Thyroid gland (tissue), 4 donors: ENCODE measurements at places on chromosomes 3 and 15. TPM values are rescaled to one million over a fixed set of nuclear protein-coding genes. Genes with fewer than 3 reads are reported as not detected.
A peak's percentile ranks its signal among the peaks of the same experiment; 100 is the strongest.

DNA sequence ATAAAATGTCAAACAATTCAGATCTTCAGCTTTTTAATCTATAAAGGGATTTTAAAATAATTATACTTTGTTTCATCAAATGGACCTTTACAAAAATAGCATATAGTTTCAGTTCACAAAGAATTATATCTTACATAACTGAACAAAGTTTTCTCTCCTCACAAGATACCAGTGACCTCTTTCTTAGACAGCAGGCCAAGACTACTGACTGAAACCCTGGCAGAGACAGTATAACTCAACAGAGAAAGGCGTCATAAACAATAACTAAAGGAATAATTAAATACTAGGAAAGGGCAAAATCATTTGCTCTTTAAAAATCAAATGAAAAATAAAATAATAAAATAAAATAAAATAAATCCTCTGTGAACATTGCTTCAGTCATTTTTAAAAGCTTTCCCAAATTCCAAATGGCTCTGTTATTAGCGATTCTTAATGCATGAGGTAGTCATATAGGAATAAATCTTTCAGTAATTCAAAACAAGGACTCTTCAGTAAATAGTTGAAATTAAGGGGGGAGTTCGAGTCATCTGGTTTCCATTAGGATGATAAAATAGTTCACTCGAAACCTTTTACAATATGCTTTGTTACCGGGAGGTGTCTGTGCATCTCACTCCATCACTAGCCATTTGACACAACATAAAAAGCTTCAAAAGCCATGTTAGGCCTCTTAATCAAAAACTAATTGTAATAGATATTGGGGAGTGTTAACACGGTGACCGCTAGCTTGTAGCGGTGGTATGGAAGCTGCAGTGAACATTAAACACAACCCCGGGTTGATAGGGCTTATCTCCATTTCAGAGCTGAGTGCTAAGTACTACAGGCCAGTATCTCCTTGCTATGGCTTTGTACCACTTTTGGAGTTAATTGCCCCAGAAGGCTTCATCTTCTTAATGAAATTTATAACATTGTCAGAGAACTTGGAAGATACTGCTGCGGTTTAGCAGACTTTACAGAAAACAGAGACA is 142.9 kb upstream of the NR2F2 start:
- H3K27me3 ChIP-seq, result no peaks in the 10 kb centered on the region
- H3K4me1 ChIP-seq, result no peaks in the 10 kb centered on the region
- no peaks in the 10 kb centered on the region for H3K36me3 ChIP-seq

DNA sequence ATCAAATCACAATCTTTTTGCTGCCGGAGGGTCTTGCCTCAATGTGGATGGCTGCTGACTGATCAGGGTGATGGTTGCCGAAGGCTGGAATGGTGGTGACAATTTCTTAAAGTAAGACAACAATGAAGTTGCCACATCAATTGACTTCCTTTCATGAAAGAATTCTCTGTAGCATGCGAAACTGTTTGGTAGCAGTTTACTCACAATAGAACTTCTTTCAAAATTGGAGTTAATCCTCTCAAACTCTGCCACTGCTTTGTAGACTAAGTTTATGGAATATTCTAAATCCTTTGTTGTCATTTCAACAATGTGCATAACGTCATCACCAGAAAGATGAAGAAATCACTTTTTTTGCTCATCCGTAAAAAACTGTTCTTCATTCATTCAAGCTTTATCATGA is 65.8 kb downstream of the B3GNT5 start:
- no peaks in the 10 kb centered on the region for H3K27me3 ChIP-seq
- DNase-seq, result no peak
- H3K36me3 ChIP-seq, result no peaks in the 10 kb centered on the region
- no peaks in the 10 kb centered on the region for H3K4me1 ChIP-seq

DNA sequence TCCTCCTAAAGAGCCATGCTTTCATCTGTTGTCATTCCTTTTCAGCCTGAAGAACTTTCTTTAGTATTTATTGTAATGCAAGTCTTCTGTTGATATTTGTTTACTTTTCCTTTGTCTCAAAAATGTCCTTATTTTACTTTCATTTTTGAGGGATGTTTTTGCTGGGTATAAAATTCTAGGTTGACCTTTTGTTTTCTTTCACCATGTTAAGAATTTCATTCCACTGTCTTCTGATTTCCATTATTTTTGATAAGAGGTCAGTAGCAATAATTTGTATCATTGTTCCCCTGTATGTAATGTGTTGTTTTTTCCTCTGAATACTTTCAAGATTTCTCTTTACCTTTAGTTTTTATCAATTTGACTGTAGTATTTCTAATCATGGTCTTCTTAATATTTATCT is 91.1 kb downstream of the RSRC1 start:
- DNase-seq, result no peak
- H3K27me3 ChIP-seq, result no peaks in the 10 kb centered on the region
- no peak overlapping the region for H3K27ac ChIP-seq
- no peak overlapping the region for H3K4me3 ChIP-seq

DNA sequence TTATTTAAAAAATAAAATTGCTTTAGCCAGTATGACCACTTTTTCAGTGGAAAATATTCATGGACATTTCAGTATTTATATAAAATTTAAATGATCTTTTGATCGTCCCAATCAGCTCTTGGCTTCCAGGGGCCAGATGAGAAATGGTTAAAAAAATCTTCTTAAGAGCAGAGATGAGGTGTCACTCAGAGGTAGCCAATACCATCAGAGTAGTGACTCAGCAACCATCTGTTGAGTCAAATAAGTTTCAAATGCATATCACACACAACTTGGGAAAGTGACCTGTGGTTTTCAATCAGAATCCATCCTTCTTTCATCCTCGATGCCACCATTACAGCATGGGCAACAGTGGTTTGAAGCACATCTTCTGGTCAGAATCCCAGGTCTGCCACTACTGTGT is 958.8 kb upstream of the NR2F2 start:
- H3K27ac ChIP-seq, result no peak overlapping the region
- no peak for DNase-seq
- H3K27me3 ChIP-seq, result no peaks in the 10 kb centered on the region
- no peaks in the 10 kb centered on the region for H3K36me3 ChIP-seq
- H3K4me1 ChIP-seq, result no peaks in the 10 kb centered on the region
- no peak overlapping the region for H3K4me3 ChIP-seq

GRCh38 chr3:170809007-170809974 is 60.7 kb downstream of the RPL22L1 start:
- H3K4me3 ChIP-seq, result no peak overlapping the region
- H3K27me3 ChIP-seq, result no peaks in the 10 kb centered on the region

DNA sequence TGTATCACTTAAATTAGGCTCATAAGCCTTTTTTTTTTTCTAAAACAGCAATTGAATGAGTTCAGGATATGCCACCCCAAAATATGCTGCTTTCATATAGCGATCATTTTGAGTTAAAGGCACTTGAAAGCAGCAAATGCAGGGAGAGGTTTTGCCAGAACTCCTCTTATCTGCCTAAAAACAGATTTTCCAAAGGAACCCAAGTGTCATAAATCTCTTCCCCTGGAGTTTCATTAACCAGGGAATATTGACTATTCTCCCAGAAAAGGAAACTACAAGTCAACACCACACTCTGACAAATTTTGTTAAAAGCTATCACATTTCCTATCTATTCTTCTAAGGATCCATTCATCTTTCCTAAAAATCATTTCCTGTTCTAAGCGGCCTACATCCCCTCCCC is 11.3 kb downstream of the DNAAF4 start:
- H3K4me1 ChIP-seq, result no peaks in the 10 kb centered on the region
- no peak overlapping the region for H3K27ac ChIP-seq
- H3K27me3 ChIP-seq, result no peaks in the 10 kb centered on the region

DNA sequence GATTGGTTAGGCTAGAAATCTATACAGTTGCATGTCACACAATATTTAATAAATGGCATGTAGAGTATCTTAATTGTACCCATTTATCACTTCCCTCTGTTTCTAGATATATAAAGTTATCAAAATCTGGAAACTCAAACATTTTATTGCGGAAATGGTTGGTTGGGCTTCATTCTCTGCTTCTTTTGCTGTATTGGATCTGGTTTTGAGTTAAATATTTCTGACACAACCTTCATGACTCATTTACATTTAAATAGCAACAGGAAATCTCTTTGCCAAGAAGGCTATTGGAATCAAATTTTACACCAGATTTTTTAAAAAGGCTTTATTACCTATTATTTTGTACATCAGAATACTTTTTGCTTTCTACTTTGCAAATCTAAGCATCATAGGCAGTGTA is 153.8 kb downstream of the EBLN2 start:
- H3K27me3 ChIP-seq, result no peaks in the 10 kb centered on the region
- no peak for DNase-seq
- H3K36me3 ChIP-seq, result no peaks in the 10 kb centered on the region
- no peak overlapping the region for H3K27ac ChIP-seq
- H3K4me1 ChIP-seq, result no peaks in the 10 kb centered on the region

DNA sequence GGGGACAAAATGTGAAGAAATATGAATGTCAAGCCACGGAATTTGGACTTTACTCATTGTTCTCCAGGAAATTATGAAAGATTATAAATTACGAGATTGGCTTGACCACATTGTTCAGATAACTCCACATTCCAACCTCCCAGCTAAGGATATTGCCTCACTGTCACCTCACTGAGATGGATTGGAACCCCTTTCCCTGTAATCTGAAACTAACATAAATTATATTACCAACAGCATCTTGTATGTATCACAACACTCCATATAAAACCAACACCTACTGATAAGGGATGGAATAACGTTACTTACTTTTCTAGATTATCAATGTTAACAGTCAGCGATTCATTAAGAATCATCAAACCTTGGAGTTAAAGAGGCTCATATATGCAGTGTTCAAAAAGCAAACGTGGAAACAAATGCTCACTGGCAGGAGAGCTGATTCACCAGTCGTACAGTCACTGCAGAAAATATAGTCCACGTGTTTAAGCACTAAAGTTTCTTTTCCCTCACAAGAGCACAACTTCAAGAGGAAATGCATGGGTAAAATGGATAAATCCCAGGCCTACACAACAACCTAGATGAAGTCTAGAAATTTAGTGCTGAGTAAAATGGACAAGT is 451.5 kb downstream of the FGF12 start:
- peaks cover 40% of the 10 kb centered on the region for H3K4me1 ChIP-seq
- H3K27ac ChIP-seq, result no peak overlapping the region
- DNase-seq, result no peak

GRCh38 chr15:101288905-101289513 is 6.0 kb downstream of the SNRPA1 start:
- no peak for DNase-seq
- no peaks in the 10 kb centered on the region for H3K27me3 ChIP-seq
- H3K36me3 ChIP-seq, result peaks cover 29% of the 10 kb centered on the region
- H3K27ac ChIP-seq, result no peak overlapping the region
- H3K4me1 ChIP-seq, result peaks cover 12% of the 10 kb centered on the region

DNA sequence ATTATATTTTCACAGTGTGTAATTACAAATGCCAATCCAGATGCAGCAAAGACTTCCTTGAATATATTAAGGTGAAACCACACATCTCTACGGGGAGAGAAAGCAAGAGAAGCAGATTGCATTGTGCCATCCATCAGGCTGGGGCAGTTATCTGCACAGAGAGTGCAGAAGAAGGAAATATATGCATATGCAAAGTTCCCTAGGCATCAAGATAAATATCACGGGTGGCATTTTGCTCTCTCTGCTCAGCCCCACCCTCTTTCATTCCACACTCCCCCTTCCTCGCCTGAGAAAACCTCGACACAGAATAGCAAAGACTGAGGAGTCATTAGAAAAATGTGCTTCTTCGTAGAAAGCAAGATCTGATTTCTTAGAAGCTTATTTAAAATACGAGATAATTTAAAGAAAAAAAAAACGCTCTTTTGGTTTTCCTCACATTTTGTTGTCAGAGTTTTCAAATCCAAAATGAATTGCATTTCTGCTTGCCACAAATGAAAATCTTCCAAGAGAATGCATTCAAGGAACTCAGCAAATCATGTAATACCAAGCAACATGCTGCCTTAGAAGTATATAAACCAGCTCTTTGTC is 283.2 kb upstream of the LMCD1 start:
- H3K27ac ChIP-seq, result no peak overlapping the region
- H3K4me1 ChIP-seq, result no peaks in the 10 kb centered on the region
- H3K36me3 ChIP-seq, result no peaks in the 10 kb centered on the region
- DNase-seq, result no peak

GRCh38 chr3:49805367-49805782 is 2.3 kb downstream of the INKA1 start:
- peaks cover 6% of the 10 kb centered on the region for H3K36me3 ChIP-seq
- H3K27ac ChIP-seq, result peak overlapping the region; percentile 96
- H3K27me3 ChIP-seq, result no peaks in the 10 kb centered on the region
- no peak overlapping the region for H3K4me3 ChIP-seq

- H3K4me1 ChIP-seq, result no peaks in the 10 kb centered on the region
- no peaks in the 10 kb centered on the region for H3K36me3 ChIP-seq
- H3K4me3 ChIP-seq, result no peak overlapping the region
- DNase-seq, result no peak
Observed at GRCh38 chr3:62387251-62387650, 13.9 kb upstream of the FEZF2 start.

- H3K27ac ChIP-seq, result no peak overlapping the region
- no peak for DNase-seq
- no peaks in the 10 kb centered on the region for H3K4me1 ChIP-seq
- H3K27me3 ChIP-seq, result no peaks in the 10 kb centered on the region
- no peaks in the 10 kb centered on the region for H3K36me3 ChIP-seq
Observed at GRCh38 chr3:170323331-170323730, 34.2 kb upstream of the SKIL start.

- no peak overlapping the region for H3K27ac ChIP-seq
- no peaks in the 10 kb centered on the region for H3K36me3 ChIP-seq
- H3K4me3 ChIP-seq, result no peak overlapping the region
- H3K27me3 ChIP-seq, result no peaks in the 10 kb centered on the region
Observed at GRCh38 chr3:59310736-59311135, 260.9 kb upstream of the CFAP20DC start.

- peaks cover 34% of the 10 kb centered on the region for H3K4me1 ChIP-seq
- DNase-seq, result no peak
- H3K27ac ChIP-seq, result peak overlapping the region; percentile 5
- H3K4me3 ChIP-seq, result no peak overlapping the region
Observed at GRCh38 chr3:64344721-64345207, 119.5 kb upstream of the PRICKLE2 start.

Gene PLOD2
- 110 TPM for total RNA-seq

Gene TUSC2
- total RNA-seq, result 37.5 TPM

Gene OCA2
- 16.0 TPM for total RNA-seq

Gene ADAMTS9
- total RNA-seq, result 20.2 TPM

Gene CCPG1
- 100 TPM for total RNA-seq
